Activated CD8-positive, alpha-beta memory T cell treated with anti-CD3 and anti-CD28 coated beads, Interleukin-2, amount 50 U/mL, for 4 hours (primary cell): ENCODE measurements at places on chromosomes 4 and X.

- no peak for DNase-seq
Observed at GRCh38 chr4:156803056-156803455, 168.5 kb downstream of the PDGFC start.

DNA sequence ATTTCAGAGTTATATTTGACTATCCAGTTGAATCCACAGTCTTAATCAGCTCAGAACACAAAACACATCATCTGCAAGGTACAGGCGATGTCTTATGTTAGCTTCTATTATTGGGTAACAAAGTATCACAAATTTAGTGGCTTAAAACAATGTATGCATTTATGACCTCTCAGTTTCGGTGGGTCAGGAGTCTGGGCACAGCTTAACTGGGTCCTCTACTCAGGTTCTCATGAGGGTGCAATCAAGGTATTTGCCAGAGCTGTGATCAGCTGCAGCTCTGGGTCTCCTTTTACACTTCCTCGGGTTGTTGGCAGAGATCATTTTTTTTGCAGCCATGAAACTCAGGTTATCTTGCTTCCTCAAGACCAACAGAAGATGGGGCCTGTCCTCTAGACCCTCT is 498.9 kb downstream of the IDS start:
- DNase-seq = no peak

- DNase-seq = no peak
Observed at GRCh38 chr4:43512253-43512652, 619.7 kb downstream of the GRXCR1 start.

GRCh38 chr4:48781968-48782367 is 1.9 kb upstream of the FRYL start:
- no peak for DNase-seq

DNA sequence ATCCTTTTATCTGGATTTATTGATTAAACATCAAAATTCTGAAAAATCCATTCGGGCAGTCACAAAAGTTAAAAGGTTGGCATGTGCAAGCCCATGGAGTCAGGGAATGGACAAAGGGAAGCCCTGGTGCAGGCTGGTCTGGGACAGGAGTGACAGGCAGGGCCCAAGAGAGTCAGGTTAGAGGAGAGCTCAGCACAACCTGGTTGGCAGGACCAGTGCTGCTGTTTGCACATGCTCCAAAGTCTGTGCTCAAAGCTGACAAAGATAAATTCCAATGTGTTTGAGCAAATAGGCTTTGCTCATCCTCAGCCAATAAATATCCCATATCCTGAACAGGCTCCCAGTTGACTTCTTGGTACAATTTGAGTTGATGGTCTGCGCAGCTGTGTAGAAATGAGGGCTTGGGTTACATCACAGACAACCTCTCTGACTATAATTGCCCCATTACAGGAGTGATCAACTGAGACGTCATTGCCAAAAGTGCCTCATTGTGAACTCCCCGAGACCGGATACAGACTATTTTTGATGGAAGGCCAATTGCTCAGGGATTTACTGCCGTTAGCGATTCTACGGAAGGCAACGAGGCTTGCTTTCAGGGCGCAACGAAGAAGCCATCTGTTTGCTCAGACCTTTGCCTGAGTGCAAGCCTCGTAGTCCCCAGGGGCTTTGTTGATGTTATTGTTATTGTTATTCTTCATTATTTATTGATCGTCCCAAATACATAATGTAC is 1008.1 kb upstream of the TENM3 start:
- DNase-seq = no peak

DNA sequence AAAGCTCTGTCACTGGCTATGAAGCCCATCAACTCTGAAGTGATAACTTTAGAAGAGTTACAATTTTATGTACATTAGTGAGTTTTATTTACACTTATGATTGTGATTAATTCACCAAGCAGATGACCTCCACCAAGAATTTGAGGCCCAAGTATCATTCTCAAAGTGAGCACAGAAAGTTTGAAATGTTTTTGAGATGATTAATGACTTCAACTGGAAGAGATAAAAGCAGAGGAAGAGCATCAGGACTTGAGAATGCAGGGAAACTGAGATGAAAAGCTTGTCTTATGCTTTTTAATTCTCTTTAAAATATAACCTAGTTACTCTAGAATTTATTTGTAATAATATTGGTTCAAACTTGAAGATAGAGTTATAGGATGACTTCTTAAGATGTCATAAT is 112.8 kb upstream of the H2AZ1 start:
- DNase-seq = no peak

GRCh38 chr4:55347610-55348228 is 1.7 kb downstream of the SRD5A3 start:
- DNase-seq = no peak

DNA sequence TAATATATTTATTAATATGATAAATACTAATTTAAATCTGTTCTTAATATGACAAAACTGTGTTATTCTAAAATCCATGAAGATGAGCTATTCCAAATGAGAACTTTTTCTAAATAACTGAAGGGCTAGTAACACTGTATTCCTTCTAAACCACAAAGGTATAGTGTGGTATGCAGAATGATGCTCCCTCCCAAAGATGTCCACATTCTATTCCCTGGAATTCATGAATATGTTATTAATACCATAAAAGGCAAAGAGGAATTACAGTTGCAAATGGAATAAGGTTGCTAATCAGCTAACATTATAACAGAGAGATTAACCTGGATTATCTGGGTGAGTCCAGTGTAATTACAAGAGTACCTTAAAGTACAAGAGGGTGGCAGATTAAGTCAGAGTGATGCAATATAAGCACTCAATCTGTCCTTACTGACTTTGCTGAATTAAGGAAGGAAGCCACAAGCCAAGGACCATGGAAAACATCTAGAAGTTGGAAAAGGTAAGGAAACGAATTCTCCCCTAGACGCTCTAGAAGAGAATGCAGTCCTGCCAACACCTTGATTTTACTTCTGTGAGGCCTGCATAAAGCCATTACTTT is 20.7 kb upstream of the MAB21L2 start:
- no peak for DNase-seq

DNA sequence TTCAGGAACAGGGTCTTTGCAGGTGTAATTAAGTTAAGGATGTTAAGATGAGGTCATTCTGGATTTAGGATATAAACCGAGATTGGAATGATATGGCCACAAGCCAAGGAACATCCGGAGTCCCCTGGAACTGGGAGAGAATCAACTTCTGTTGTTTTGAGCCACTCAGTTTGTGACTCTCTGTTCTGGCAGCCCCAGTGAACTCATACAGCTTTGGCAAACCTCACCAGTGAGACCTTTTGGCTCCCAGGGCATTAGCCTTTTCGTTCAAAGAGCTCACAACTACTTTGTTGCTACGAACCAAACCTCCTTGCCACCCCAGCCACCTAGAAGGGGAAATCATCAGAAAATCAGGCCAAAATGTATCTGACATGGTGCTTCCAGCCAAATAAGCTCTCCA is 80.4 kb downstream of the MTMR1 start:
- no peak for DNase-seq

DNA sequence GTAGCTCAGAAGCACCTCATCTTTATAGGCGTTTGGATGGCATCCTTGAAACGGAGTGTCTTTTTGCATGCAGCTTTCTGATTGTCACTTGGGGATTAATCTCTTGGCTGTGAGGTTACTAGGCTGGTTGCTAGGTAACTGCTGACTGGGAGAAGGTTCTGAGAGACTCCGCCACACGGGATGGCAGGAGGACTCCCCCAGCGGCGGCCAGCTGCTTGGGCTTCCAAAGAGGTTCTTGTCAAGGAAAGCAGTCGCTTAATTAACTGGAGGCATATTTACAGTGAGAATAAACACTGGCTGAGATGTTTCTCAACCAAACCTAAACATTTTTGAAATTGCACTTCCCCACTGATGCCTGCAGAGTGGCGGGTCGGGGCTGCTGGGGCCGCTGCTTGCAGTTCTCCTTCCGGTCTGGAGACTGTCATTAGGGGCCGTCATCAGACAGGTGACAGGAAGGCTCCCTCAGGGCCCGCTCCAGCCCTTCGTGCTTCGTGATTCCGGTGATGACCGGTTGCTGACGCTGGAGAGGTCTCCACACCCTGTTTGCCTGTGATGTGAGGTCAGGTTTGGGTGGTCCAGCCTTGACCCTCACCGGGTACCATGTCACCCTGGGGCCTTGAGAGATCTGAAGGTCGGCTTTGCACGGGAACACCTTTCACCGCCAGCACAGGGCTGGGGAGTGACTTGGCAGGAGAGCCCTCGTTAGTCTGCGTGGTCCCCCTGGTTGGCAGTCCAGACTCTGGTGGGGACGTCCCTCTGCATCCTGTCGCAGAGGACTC is 9.1 kb downstream of the NSG1 start:
- DNase-seq = no peak

DNA sequence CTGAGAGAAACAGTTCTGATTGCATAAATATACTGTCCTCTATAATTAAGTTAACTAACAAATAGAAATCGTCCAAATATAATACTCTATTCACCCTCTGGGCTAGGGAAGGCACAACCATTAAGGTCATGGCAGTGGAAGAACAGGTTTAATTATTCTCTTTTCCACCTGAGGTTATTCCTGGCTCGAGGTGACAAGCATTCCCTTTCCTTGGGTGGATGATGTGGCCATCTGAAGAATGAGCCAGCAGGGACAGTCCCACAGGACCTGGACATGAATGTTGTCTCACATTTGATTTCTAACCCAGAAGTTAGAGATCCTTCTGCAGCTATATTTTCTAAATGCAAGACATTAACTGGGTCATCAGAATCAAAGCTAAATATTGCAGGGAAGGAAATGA is 5.5 kb downstream of the IBSP start:
- no peak for DNase-seq

DNA sequence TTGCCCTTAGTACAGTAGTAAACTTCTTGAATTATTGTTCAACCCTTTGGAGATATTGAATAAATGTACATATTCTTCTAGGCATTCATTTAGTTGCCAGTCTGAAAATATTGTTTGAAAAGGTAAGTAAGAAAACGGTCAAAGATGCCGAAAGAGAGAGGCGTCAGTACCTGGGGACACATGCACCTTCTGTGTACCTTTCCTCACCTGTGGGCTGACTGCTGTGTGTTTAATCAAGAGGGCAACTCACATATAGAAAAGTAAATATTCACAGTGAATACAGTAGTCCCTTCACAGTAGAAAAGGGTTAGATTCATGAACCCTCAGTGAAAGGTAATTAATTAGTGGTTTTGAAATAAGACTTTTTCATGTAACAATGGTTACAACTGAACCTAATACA is 6.9 kb downstream of the ANXA10 start:
- DNase-seq = no peak

GRCh38 chr4:113998079-113998478 is 18.6 kb upstream of the ARSJ start:
- DNase-seq = no peak

DNA sequence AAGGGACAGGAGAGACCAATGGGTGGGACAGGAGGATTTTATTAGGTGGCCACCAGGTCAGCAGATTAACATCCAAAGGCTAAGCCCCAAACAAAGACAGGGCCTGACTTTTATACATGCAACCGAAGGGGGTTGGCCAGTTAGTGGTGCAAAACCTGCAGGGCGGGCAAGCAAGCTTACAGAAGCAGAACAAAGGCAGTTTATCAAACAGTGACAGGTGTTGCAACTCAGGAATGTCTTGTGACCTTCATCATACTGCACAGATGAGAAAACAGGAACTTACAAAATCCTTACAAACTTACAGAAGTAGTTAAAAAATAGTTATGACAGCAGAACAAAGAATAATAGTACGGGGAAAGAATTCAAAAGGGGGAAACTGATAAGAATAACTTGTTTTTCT is 708.1 kb downstream of the GLUD2 start:
- DNase-seq = no peak

- no peak for DNase-seq
Observed at GRCh38 chr4:78864405-78865024, 74.7 kb downstream of the PAQR3 start.

- no peak for DNase-seq
Observed at GRCh38 chrX:132413459-132413858, 75.4 kb downstream of the MBNL3 start.

DNA sequence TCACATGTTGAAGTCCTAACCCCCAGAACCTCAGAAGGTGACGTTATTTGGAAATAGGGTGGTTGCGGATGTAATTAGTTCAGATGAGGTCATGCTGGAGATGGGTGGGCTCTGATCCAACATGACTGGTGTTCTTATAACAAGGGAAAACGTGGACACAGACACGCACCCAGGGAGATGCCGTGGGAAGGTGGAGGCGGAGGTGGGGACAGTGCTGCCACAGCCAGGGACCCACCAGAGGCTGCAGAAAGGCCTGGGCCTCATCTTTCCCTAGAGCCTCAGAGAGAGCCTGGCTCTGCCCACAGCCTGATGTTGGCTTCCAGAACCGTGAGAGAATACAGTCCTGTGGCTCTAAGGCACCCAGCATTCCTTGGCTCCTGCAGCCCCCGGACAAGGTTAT is 7.9 kb upstream of the HMX1 start:
- no peak for DNase-seq

DNA sequence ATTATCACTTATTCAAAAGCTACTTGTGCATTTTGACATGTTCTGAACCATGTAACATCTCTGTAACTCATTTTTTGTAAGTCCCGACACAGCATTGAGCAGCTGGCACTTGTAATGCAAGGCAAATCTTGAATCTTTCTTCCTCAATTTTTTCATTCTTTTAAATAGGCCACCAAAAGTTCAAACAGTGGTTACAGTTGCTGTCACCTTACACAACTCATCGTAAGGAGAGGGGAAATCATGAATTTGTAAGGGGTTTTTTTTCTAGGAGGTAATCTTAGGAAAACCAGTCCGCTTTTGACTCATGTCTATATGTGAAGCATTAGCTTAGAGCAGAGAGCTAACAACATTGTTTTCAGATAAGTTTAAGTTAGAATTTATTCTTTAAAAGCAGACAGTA is 124.5 kb downstream of the PDLIM5 start:
- DNase-seq = no peak

DNA sequence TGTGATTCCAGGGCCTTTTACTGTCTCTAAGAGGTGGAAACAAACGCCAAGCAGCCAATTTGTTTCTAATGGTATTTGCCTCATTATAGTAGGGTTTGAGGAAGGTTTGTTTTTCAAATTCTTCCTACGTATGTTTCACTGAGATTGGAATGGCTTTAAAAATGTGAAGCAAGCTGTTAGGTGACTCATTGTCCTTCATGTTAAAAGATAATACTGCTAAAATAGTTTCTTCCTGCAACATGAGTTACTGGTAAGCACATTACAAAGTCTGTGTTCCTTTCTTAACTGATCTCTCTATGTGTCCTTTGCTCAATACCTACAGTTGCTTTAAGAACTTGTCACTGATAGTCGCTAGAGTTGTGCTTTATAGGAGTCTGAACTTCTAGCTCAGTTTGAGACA is 1183.9 kb downstream of the RPA4 start:
- no peak for DNase-seq

DNA sequence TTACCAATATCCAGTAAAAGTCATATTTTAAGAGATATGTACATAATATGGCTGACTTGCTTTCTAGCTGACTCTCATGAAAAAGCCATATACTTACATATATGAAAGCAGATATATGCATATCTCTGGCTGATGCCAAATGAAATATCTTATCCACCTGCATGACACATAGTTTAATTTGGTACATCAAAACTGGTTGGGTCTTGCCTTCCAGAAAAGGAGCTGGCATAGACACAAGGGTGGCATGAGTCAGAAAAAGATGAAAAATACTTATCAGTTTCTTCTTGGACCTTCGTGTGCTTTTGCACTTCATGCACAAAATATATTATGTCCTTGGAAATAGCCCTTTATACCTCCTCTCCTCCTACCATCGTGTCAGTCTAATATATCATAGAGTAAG is 32.1 kb downstream of the TIGD4 start:
- DNase-seq = no peak

- no peak for DNase-seq
Observed at GRCh38 chrX:51192104-51192503, 140.5 kb upstream of the NUDT10 start.
